ENCODE measurements at places on chromosomes 11 and 22.
A peak's percentile ranks its signal among the peaks of the same experiment; 100 is the strongest.

GRCh38 chr22:37461961-37462360, 24.2 kb downstream of the MFNG start:
- DNase-seq: no peak

DNA sequence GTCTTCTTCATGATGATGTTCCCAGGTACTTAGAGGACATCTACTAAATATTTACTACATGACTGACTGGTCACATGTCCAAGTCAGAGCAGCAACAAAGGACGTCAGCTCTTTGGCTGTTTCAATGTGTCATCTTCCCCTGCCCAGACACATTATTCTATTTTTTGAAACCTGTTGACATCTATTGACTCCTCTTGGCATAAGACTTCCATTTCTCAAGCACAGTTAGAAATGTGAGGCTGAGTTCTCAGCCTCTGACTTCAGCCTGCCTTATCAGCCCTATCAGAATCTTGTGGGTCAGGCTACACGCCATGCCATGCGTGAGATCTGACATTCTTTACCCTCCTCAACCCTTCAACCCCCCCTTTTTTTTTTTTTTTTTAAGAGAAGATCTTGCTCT, 63.8 kb downstream of the SC5D start:
- DNase-seq: no peak

GRCh38 chr11:8259306-8259959, 4.2 kb downstream of the LMO1 start:
- no peak for DNase-seq

DNA sequence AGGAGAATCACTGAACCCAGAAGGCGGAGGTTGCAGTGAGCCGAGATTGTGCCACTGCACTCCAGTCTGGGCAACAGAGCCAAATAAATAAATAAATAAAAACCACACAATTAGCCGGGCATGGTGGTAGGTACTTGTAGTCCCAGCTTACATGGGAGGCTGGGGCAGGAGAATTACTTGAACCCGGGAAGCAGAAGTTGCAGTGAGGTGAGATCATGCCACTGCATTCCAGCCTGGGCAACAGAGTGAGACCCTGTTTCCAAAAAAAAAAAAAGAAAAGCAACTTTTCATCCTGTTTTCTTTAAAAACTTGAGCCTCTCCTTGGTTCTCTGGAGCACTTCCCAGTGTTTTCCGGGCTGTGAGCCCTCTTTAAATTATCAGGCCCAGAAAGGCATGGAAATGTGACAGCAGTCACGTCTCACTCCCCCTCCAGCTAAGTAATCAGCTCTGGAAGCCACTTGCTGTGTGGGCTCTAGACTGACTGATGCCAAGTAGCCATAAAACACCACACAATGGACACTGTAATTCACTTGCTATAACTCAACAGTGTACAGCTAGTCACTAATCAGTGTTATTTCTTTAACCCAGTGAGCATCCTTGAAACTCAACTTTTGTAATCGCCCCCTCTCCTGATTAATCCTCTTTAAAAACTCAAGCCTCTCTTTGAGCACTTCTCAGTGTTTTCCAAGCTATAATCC, 13.0 kb upstream of the MCHR1 start:
- no peak for DNase-seq

GRCh38 chr11:30348035-30348434, 25.1 kb downstream of the ARL14EP start:
- DNase-seq: no peak

DNA sequence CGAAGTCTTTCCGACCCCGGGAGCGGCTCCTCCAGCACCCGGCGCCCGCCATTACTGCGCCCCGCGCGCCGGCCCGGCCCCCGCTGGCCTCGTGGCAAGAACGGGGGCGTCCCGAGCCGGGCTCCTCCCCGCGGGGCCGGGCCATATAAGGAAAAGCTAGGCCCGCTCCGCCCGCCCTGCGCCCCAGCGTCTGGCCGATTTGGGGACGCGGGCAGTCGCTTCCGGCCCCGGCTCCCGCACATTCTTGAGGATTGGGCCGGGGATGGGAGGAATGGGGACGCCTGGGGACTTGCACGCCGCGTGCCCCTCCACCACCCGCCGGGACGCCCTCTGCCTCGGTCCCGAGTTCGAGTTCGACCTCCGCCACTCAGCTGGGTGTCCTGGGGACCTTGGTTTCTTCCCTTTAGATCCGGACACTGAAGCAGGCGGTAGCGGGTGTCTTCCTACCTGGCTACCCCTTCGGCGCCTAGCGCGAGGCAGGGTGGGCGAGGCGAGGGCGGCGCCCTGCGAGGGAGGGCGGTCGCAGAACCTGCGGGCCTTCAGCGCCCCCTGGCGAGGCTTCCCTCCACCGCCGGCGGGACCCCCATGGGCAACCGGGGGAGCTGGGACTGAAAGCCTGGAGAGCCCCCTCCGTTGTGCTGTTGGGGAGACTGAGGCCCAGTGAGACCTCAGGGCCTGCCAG, 3.8 kb downstream of the SMTN start:
- DNase-seq: peak; percentile 97

DNA sequence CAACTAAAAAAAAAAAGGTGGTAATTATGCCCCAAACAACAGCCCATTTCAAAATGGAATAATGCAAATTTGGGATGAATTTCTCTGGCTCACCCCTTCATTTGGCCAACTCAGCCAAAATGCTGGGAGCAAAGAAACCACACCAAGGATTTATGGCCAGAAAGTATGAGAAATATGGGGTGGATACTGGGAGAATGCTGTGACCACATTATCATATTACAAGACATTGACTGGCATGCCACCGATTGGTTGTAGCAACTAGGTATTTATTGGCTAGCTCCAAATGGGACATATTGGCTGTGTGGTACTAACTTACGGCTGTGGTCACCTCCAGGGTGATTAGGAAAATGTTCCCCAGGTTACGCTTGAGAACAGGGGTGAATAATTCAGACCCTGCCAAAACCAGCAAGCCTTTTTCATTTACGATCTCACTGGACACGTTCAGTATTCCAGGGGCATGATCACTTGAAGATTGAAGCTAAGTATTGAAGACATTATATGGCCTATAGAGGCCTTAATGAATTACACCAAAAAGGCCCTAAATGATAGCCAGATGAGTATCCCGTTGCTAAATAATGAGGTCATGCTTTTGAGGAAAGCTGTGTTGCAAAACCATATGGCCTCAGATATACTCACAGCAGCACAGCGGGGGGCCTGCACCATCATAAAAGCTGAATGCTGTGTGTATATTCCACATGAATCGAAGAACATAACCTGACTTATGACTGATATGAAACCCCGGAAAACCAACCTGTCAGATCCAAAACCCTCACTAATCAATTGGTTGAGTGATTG, 3.8 kb upstream of the FDX1 start:
- DNase-seq: no peak

DNA sequence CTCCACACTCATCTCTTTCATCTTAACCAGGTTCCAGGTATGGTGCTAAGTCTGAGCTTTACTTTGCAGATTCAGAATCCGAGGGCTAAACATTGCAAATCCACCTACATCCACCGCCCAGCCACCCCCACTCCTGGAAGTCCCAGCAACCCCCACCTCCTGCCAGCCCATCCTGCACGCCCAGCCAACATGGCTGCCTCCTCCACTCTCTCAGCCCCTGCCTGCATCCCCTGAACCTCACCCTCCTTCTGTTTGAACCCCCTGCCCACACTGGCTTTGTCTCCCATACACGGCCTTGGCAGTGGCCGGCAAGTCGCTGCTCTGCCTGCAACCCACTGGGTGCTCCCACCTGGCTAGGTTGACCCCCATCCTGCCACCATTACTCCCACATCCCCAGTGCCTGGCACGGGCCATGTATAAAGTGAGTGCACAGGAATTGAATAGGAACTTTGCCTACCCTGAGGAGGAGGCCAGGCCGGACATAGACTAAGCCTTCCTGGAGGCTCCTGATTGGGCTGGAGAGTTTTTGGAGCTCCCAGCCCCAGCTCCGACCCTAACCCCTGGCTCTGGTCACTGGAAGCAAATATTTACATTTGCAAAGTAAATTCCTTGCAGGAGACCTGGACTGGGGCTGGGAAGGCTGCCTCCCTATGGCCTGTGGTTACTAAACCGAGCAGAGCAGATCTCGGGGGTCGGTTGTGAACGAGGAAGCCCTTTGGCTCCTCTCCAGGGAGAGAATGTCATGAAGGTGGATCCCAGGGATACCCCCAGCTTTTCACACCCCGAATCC, 14.4 kb downstream of the EMID1 start:
- DNase-seq: no peak

DNA sequence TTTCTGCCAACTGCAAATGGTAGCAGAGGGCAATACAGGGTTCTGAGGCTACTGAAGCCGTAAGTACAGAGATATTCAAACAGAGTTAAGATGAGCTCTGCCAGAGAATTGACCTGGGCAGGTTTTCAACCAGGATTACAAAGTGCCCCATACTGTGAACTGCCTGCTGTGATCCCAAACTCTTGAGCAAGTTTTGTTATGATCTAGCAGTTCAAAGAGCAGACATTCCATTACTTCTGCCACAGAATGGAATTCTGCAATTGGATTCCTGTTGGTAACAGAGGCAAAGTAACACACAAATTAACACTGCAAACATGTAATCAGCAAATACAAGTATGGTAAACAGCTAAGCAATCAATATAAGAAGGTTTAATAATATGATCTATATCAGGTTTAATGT, 31.2 kb downstream of the ALG9 start:
- no peak for DNase-seq

GRCh38 chr11:72075109-72075508, 5.2 kb downstream of the NUMA1 start:
- DNase-seq: peak; percentile 77

DNA sequence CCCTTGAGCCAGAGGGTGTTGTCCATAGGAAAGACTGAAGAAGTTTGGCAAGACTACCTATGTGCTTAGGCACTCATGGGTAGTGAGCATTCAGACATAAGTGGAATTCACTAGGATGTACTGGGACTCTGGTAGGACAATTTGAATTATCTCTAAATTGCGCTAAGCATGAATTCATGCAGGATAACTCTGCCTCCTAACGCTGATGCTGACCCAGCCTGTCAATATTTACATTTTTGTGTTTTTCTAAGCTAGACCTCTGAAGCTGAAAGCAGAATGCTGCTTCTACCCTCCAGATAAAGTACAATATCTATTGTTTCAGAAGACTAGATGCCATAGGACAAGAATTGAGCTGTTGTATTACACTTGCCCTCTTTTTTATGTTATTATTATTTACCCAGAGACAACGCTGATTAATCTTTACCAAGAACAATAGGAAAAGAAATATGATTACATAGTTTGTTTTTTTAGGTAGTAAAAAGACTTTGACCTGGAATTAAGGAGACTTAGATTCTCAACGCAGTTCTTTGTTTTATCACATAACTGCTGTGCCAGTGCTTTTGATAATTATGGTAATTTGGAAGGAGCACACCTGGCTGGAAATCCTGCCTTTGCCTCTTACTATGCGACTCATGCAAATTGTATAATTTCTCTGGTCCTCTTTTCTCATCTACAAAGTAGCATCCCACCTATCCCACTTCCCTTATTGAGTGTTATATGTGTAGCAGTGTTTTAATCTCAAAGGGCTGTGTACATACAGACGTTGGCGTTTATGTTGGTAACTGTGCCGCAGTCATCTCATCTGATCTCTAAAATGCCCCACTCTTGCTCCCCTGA, 21.2 kb upstream of the GRAMD1B start:
- no peak for DNase-seq

- no peak for DNase-seq
Observed at GRCh38 chr11:117428856-117429229, 101.2 kb downstream of the CEP164 start.

GRCh38 chr22:27748751-27749191, 52.8 kb downstream of the MN1 start:
- DNase-seq: peak; percentile 70

GRCh38 chr22:44342347-44342956, 29.7 kb upstream of the SHISAL1 start:
- DNase-seq: no peak

- DNase-seq: no peak
Observed at GRCh38 chr11:123523539-123523938, 93.5 kb downstream of the GRAMD1B start.

DNA sequence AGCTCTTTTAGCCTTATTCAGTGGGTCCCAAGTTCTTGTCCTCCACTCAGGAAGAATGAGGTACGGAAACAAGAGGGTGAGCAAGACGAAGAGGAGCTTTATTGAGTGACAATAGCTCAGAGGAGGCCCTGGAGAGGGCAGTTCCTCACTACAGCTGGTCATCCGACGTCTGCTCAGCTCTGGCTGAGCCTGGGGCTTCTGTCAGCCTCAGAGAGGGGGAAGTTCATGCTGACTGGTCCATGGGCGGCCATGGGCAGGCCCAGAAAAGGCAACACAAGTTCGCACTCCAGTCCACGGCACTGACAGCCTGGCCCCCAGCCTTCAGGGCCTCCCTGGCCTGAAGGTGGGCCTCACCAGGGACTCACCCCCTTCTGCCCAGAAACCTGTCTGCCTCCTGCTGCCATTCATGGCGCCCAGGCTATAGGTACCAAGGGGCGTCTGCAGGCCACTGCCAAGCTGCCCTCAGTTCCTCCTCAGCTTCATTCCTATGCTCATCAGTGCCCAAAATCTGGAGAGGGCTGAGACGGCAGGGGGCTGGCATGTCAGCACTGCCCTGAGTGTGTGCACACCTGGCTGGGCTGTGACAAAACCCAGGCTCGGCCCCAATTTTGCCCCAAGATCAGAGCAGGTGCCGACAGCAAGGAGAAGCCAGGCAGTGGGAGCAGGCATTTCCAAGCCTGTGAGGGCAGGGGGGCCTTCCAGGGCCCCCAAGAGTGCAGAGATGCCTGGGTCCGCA, 21.7 kb upstream of the KIAA0930 start:
- peak; percentile 86 for DNase-seq

DNA sequence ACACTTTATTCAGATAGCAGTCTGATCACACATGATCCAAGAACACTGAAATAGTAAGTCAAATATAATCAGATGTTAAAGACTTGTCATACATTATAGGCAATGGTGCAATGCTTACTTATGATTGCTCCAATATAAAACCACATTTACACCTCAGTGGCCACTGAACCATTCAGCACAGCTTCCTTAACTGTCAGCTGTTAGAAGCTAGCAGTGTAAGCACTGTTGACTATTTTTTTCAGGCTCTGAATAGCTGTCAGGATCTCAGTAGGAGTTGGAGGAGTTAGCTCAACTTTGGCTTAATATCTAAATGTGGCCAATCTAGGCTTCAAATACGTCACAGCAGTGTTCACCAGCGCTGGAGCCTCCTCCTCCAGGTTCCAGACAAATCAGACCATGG, 36.6 kb downstream of the METTL15 start:
- DNase-seq: no peak

- no peak for DNase-seq
Observed at GRCh38 chr22:27466229-27466628, 335.3 kb downstream of the MN1 start.

DNA sequence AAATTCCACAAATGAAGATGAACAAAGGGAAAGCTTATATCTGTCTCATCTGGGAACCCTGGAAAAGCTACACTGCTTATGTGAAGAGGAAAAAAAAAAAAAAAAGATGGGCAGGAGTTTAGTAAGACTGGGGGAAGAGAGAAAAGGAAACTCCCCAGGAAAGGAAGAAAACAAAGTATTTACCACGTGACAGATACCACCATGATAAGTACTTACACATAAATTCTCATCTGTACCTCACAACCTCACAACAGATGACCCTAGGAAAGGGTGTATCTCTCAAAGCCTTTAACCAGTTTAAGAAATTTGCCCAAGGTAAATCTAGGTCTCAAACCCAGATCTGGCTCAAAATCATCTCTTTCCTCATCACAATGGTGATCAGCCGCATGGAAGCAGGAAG, 77.1 kb downstream of the GAB2 start:
- no peak for DNase-seq

All from suppressor macrophage (primary cell).